ENCODE measurements at places on chromosomes 7 and 10. TPM values are rescaled to one million over a fixed set of nuclear protein-coding genes. Genes with fewer than 3 reads are reported as not detected.
A peak's percentile ranks its signal among the peaks of the same experiment; 100 is the strongest.

- DNase-seq, result no peak
Observed at GRCh38 chr7:156309016-156309620, 331.5 kb upstream of the RNF32 start.

DNA sequence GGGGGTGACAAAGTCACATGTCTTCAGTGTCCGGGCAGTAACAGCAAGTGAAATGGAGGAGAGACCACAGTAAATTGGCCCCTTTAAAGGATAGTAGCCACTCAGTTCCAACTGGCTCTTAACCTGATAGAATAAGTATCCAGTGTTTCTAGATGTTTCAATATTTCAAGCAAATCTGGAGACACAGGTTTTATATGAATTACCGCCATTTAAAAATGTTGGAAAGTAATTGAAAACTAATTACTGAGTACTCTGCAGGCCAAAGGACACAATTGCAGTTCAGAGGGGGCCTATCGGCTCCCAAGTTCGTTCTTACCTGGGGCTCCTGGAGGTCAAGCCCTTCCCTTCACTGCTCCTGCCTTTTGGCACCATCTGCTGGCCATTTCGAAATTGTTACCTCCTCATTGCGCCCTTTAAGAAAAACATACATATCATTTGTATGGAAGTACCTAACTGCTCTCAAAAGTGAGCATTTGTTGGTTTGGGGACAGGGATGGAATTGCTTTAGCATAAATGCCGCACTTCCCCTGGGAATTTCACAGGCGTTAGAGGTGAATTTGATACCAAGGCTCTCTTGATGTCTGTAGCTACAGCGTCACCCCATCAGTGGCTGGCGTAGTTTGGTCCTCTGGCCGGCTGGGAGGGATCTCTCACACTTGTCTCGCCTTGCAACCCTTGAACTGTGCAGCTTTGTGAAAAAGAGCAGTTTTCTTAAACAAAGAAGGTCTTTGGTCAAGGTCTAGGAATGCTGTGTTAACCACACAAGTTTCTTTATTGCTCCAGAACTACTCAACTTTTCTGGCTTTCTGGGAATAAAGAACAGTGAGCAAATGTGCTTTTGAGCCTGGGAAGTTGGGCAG, 220.0 kb downstream of the ARHGAP21 start:
- peak; percentile 74 for DNase-seq

DNA sequence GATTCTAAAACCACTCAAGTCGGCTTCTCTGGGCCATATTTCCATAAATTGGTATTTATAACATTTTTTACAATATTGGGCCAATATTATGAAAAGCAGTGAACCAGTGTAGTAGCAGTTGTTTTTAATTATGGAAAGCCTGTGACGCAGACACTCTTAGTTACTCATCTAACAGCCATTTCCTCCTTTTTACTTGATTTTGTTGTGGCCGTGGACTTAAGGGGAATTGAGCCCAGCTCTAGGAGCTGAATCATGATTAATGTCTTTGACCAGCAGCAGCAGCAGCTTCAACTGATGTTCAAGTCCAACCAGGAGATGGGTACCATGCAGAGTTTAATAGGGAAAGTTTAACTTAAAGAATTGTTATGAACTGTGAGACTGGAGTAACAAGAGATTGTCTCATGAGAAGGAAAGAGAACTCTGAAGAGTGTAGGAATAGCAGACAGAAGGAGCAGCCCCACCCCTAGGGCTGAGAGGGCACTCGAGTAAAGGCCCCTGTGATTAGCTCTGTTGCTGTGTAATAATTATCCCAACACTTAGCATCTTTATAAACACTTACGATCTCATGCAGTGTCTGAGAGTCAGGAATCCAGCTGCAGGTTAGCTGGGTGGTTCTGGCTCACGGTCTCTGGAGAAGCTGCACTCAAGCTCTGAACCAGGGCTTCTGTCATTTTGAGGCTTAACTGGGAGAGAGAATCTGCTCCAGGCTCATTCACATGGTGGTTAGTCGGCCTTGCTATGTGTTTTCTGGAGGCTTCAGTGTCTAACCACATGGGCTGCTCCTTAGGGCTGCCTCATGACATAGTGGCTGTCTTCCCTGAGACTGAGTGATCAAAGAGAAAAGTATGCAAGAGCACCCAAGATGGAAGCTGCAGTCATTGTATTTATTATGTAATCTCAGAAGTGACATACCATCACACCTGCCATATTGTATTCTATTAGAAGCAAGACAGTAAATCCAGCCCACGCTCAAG, 4.6 kb downstream of the LANCL2 start:
- no peak for DNase-seq

GRCh38 chr7:34038816-34039470, 133.6 kb downstream of the BMPER start:
- no peak for DNase-seq

- DNase-seq, result no peak
Observed at GRCh38 chr7:117164620-117165019, 158.2 kb downstream of the WNT2 start.

Gene PKD2L1
- 0.52 TPM for total RNA-seq

DNA sequence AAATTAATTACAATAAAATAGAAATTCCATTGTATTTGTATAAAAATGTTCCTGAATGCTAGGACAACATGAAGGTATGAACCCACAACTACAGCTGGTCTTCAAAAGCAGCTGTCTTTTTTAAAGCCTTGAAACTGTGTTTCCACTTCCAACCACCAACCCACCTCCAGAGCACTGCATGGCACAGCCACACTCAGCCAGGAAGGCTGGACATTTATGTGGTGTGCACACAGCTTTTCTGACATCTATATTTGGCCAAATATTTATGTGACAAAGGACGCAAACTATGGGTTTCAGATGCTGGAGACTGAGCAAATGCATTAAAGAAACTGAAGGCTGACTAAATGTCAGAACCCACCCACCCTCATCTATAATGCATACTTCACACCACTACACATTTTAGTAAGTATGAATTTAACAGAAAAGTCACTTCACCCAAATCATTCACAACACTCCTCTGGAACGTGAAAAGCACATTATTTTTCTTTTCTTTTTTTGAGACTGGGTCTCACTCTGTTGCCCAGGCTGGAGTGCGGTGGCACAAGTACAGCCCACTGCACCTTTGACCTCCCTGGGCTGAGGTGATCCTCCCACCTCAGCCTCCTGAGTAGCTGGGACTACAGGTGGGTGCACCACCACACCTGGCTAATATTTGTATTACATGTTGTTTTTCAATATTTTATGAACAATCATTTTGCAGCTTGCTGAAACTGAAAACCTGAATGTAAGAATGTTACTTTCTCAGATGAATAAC, 27.9 kb upstream of the DAGLB start:
- DNase-seq, result no peak

Gene CLCN1
- total RNA-seq, result not detected

GRCh38 chr10:13872411-13872810, 285.6 kb downstream of the PRPF18 start:
- DNase-seq, result no peak

GRCh38 chr10:19845503-19846368, 29.5 kb downstream of the PLXDC2 start:
- DNase-seq, result no peak

DNA sequence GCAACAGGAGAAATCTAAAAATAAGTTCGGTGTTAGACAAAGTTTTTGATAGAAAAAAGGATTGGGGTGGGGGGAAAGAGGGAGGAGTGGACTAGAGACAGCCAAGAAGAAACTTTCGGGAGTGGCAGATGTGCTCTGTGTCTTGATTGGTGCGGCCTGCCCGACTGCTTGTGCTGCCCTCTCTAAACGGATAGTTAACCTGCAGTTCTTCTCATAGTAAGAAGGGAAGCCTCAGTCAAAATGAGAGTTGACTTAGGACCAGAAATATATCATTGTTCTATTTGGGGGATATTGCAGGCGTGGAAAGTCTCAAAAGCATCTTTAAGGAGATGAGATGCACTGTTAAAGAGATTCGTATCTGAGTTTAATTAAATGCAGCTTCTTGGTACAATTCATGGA, 39.3 kb downstream of the UBE3C start:
- no peak for DNase-seq

DNA sequence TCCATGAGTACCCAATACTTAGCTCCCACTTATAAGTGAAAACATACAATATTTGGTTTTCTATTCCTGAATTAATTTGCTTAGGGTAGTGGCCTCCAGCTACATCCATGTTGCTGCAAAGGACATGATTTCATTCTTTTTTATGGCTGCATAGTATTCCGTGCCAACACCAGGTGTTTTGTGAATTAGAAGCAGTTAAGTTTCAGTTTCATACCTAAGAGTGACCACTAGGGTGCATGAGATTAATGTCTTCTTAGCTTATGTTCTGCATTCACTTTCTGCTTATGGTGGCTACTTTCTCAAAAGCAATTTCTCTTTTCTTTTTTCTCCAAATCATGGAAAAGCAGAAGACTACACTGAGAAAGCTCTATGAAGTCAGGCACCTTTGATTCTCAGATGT, 65.1 kb upstream of the VSTM2A start:
- DNase-seq, result no peak

DNA sequence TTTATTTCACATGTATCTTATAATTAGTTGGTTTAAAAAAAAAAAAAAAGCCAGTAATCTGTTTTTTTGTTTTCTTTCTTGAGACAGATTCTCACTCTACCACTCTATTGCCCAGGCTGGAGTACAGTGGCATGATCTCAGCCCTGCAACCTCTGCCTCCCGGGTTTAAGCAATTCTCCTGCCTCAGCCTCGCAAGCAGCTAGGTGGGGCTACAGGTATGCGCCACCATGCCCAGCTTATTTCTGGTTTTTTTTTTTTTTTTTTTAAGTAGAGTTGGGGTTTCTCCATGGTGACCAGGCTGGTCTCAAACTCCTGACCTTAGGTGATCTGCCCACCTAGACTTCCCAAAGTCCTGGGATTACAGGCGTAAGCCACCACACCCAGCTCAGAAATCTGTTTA, 34.1 kb upstream of the CAPZA2 start:
- DNase-seq, result no peak

All from colonic mucosa (tissue), 4 donors.